ENCODE measurements at places on chromosomes 2 and 18.

GRCh38 chr2:211928201-211928600, 610.4 kb downstream of the ERBB4 start:
- no peak for DNase-seq

DNA sequence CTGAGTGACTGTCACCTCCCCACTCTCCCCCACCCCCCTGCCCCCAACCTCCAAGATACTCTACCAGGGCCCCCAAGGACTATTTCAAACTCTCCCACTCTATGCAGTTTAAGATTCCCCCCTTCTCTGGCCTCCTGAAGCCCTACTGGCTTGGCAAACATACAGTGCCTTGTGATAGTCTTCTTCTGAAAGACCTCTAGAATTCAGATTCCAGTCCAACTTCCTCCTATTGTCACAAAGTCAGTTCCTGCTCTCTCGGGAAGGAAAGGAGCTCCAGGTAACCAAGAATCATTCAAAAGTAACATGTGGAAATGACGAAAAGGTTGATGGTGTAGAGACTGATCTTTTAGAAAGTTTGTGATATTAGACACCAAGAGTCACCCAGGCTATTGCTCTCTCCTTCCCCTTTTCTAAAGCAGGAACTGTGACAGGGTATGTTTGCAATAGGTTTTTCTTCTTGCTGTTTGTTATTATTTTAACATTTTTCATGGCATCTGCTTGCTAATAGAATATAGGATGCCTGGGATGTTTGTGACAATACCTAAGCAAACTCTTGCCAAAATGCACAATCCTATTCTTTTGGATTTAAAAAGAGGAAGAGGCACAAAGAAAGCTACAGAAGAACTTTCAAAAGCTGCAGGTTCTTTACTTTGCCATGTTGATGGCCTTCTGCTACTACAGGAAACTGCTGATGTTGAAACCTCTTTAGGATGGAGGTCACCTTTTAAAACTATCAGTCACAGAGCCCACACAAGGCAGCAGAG, 93.5 kb upstream of the MGAT4A start:
- no peak for DNase-seq

DNA sequence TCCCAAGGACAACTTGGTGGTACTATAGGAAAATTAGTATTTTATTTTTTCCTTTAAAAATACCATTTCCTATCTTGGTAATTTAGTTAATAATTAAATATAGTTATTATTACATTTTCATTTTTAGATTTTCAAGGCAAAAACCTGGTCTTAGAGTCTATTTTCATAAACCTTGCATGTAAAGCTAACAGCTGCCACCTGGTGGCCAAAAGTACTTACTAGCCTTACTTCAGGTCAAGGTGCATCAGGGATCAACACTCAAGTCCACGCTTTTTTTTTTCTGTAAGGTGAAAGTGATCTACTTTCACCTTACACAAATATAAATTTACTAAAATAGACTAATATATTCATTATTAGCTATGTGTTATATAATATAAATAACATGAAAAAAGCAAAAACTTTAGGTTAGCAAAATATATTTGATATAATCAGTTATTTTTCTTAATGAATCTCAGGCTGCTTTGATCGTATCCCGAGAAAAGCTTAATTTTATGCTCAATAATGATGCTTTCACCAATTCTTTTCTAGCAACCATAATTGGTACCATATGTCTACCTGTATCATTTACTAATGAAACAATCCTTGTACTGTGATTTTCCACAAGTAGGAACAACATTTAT, 62.5 kb downstream of the RELCH start:
- DNase-seq: peak; percentile 46

GRCh38 chr2:217922101-217923006, 80.4 kb downstream of the TNS1 start:
- DNase-seq: no peak

DNA sequence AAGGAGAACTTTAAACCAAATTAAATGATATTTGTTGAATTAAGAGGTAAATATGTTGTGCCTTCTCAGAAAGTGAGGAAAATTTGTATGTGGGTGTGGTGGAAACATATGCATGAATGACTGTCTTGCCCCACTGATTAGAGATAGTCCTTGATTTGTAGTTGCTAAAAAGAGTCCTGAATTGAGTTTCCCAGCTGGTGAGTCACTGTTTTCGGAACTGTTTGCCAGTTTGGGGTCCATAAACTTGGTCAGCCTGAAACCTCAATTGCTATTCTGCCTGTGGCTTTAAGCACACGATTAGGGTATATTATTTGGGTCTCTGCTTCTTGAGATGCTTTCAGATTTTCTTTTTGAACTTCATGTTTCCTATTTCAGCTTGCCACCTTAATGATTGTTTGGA, 53.3 kb downstream of the PIKFYVE start:
- no peak for DNase-seq

GRCh38 chr2:225566798-225567197, 167.3 kb downstream of the NYAP2 start:
- DNase-seq: no peak

GRCh38 chr2:135791418-135792190, 45.4 kb downstream of the LCT start:
- no peak for DNase-seq

DNA sequence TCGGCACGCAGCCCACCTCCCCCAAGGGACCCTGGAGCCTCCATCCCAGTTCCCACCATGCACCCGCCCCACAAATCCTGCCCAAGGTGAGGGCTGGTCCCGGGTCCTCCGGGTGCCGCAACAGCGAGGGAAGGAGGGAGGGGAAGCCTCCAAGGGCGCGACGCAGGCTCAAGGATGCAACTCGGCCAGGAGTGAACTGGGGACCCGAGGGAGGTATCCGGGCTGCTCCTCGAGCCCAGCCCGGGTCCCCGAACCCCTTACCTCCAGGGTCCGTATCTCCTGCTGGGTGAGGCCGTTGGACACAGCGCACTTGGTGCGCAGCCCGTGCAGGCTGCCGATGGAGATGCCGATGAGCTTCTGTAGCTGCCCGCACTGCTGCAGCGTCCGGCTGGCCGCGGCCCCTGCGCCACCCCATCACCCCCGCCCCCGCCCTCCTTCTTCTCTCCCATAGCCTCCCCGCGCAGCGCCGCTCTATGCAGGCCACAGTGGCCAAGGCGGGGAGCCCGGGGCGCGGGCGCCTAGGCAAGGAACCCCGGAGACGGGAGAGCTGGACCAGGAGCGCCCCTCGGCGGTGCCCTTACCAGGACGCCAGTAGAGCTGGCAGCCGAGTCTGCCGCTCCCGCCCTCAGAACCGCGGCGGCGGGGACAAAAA, 124.1 kb downstream of the ANKRD30BL start:
- no peak for DNase-seq

DNA sequence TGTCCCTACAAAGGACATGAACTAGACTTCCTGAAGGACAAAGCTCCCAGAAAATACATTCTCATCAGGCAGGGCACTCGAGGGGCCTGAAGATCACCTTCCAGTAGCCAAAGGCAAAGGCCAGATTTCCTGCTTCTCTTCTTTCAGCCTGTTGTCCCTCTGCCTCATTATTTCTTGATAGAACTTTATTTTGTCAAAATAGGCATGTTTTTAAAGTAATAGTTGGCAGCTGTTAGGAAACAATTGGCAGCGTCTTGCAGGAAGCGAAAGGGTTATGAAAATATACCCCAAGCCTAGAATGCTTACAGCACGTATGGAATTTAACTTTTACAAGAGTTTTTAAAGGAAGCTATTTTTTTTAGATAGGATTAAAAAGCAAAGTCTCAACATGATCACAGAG, 74.9 kb downstream of the LINC00305 start:
- DNase-seq: no peak

- DNase-seq: no peak
These were observed 83.9 kb downstream of the RPE start for GRCh38 chr2:210086292-210086691.

- no peak for DNase-seq
These were observed 77.3 kb downstream of the KCTD1 start for GRCh38 chr18:26471027-26471426.

- DNase-seq: no peak
These were observed 60.6 kb downstream of the PTPN4 start for GRCh38 chr2:119820275-119820674.

GRCh38 chr18:51266773-51267172, 69.3 kb upstream of the MEX3C start:
- DNase-seq: no peak

- no peak for DNase-seq
These were observed 37.5 kb downstream of the HK2 start for GRCh38 chr2:74871414-74871813.

DNA sequence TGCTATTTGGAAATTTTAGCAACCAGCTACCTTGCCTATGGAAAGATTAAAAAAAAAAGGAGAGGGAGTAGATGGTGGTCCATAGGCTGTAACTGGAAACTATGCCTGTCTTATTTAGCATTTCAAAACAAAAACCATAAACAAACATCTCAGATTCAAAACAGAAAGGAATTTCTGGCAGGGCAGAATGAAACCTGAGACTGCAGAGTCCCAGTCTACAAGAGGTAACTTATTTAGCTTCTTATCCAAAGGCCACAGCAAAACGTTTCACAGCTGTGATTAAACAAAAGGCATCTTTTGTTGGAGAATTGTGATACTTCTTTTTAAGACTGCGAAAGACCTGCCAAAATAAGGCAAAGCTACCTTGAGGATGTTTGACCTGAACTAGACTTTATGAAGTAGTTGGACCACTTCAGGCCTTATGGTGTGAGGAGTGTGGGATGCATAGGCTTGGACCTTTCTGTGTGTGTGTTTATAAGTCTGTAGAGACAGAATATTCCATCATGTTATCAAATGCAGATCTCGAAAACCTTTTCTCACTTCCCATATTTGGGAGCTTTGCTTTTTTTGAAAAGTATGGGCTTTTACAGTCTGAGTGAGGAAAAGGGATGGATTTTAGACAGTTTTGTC, 11.0 kb downstream of the CRIM1 start:
- DNase-seq: no peak

DNA sequence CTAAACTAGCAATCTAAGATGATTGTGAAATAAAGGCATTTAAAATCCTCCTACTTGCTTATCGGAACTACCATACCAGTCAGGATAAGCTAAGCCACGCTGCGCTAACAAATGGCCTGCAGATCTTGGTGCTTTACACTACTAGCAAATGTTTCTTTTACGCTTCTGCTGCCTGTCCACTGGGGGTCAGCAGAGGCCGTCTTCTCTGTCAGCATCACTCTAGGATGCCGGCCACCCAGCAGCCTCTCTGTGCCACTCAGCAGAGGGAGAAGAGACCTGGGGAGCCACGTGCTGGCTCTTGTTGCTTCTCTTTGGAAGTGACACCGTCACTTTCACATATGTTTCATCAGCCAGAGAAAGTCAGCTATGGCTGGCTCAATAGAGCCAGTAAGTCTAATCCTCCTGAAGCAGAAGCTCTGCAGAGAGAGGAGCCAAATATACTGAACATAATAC, 36.6 kb downstream of the COPS8 start:
- peak; percentile 53 for DNase-seq

GRCh38 chr2:109452318-109453305, 161.2 kb downstream of the SEPTIN10 start:
- DNase-seq: no peak

GRCh38 chr2:63572001-63572400, 16.3 kb downstream of the WDPCP start:
- DNase-seq: no peak

DNA sequence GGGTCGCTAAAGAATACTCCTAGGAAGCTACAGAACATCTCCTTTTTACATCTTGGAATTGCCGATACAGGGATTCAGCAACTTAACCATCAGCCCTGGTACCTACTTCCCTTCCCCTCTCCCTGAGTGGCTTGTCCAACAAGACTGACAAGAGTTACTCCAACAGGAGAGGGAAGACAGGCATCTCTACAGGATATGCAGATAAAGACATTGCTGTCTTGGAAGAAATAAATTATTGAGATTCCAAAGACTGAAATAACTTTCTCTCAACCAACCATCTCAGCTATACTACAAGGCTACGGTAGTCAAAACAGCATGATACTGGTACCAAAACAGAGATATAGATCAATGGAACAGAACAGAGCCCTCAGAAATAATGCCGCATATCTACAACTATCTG, 87.2 kb downstream of the TRABD2A start:
- DNase-seq: no peak

- DNase-seq: no peak
These were observed 7.7 kb downstream of the FAM228A start for GRCh38 chr2:24182507-24182906.

DNA sequence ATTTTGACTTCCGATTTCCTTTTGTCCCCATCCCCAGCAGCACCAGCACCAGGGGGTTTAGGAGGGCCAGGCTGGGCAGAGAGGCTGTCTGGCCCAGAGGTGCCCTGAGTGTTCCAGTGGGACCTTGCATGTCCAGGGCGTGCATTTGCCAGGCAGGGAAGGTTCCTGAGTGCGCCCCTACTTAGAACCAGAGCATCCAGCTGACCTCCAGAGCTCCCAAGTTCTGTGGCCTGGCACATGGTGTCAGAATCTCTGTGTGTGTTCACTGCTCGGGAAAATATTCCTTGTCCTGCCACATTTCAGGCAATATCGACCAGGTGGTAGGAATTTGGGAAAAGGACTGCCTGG, 5.5 kb downstream of the SIX3 start:
- DNase-seq: no peak

- no peak for DNase-seq
These were observed 282.6 kb downstream of the CPS1 start for GRCh38 chr2:210839034-210839433.

DNA sequence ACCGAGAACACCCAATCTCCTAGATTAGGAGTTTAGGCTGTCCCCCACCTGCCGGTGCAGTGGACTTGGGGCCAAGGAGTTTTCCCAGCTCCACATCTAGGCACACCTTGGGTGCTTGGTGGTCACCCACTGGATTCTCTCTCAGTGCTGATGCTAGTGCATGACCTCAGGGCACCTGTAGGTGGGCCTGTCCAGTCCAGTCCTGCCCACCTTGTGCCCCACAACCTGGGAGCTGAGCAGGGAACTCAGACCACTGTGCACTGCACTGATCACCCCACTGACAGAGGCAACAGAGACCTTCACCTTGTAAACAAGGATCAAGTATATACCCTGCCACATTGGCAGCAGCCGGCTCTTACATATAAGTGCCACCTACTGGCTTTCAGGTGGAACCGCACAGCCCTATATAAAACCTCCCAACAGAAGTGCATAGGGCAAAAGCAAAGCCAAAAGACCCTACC, 12.7 kb upstream of the CDH19 start:
- DNase-seq: no peak

- no peak for DNase-seq
These were observed 427.5 kb downstream of the LRATD1 start for GRCh38 chr2:15059870-15060512.

- no peak for DNase-seq
These were observed 5.1 kb downstream of the CHPF start for GRCh38 chr2:219538504-219538951.

GRCh38 chr2:231795525-231796327, 9.5 kb downstream of the COPS7B start:
- no peak for DNase-seq

DNA sequence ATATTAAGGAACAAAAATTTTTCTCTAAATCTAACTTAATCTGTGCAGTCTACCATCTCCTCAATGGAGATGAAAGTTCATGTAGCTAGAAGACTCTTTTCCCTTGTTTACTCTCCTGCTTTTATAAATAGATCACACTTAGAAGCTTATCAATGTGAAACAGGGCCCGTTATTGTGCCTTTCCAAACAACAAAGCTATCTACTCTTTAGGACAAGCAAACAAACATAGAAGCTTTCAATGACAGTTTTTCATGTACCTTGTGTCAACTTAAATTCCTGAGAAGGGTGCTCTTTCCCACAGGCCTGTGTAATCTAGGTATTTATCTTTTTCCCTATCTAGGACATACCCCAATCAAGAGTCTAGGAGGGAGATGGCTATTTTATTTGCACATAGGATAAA, 247.8 kb upstream of the CWC22 start:
- no peak for DNase-seq

GRCh38 chr2:150572194-150572766, 84.8 kb upstream of the RND3 start:
- DNase-seq: no peak

- DNase-seq: no peak
These were observed 2.4 kb upstream of the COX7A2L start for GRCh38 chr2:42363413-42363812.
